ENCODE measurements at places on chromosomes 1 and 21.

GRCh38 chr1:155106862-155107261 is 20.8 kb upstream of the EFNA1 start:
- no peak for DNase-seq

DNA sequence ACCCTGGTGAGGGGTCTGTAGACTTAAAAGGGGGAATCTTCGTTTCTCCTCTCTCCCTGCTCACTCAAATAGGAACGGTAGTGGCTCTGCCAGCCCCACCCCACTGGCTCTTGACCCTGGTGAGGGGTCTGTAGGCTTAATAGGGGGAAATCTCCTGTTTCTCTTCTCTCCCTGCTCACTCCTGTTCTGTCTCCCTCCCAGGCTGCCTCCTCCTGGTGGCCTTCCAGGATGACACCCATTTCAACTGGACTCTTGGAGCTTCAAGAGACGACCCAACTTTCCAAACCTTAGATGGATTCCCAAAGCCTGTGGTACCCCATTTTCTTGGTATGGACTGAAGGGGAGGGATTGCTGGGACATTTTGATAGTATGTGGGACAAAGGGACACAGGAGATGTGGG is 1.4 kb upstream of the EPHB2 start:
- DNase-seq: no peak

GRCh38 chr1:175530622-175531375 is 212.6 kb downstream of the TNR start:
- no peak for DNase-seq

DNA sequence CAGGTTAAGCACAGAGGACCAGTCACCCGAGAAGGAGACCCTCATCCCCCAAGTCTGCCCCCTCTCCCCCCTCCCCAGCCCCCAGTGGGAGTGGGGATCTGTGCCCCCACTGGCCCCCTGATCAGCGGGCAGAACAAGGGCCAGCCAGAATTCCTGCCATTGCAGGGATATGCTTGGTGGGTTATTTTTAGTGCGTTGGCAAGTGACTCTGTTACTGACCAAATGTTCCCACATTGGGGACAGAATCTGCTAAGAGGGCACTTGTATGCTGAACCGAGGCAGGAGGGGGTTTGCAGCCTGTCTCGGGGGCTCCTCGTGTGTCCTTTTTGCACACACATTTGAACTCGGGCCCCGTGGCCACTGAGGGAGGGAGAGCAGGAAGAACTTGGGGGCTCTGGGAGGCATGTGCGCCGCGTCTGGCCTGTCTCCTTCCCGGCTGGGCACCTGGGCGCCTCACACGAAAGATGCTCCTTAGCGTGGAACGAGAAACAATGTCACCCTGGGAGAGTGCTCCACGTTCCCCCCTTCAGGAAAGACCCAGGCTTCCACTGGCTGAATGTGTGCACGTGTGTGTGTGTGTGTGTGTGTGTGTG is 66.4 kb upstream of the CASZ1 start:
- DNase-seq: no peak

- DNase-seq: no peak
These were observed 23.7 kb downstream of the IL23R start for GRCh38 chr1:67189953-67190352.

- DNase-seq: no peak
These were observed 176.9 kb downstream of the CTH start for GRCh38 chr1:70587872-70588366.

GRCh38 chr1:59520194-59520593 is 223.3 kb downstream of the FGGY start:
- DNase-seq: no peak

- DNase-seq: no peak
These were observed 6.3 kb downstream of the PRCC start for GRCh38 chr1:156773607-156774006.

DNA sequence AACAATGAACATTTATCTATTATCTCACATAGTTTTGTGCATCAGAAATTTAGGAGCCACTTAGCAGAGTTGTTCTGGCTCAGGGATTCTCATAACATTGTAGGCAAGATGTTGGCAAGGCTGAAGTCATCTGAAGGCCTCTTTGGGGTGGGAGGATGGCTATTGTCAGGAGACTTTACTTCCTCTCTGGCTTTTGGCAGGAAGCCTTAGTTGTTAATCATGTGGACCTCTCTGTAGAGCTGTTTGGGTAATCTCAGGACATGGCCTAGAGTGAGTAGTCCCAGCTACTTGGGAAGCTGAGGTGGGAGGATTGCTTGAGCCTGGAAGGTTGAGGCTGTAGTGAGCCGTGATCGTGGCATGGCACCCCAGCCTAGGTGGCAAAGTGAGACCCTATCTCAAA is 40.2 kb downstream of the RASAL2 start:
- DNase-seq: peak; percentile 31

GRCh38 chr1:35572296-35572695 is 818 bp upstream of the TFAP2E start:
- no peak for DNase-seq

DNA sequence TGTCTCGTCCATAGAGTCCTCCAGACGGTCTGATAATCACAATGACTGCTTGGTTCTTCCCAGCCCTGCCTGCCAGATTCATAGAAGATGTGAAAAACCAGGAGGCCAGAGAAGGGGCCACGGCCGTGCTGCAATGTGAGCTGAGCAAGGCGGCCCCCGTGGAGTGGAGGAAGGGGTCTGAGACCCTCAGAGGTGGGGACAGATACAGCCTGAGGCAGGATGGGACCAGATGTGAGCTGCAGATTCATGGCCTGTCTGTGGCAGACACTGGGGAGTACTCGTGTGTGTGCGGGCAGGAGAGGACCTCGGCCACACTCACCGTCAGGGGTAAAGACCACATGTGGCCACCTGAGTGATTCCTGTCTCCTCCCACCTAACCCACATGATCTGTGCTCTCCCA is 86.9 kb downstream of the OBSCN start:
- no peak for DNase-seq

GRCh38 chr1:168420177-168420576 is 123.6 kb downstream of the XCL2 start:
- no peak for DNase-seq

DNA sequence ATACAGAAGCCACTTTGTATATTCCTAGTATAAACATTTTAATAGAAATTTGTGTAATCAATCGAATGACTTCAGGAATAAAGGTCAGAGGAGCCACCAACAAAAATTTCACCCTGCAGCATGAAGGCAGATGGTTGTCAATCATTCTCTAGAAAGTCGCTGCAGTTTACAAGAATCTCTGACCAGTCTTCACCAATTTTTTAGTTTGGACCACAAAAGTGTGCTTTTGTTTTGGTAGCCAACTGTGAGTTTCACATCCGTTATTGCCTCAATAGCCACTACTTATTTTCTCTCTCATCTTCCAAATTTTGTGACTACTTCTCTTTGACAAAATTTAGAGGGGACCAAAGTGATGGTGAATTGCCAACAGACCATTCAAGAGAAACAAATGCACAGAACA is 1155.6 kb downstream of the AMY1C start:
- DNase-seq: no peak

All from AG04449 (cell line).